ENCODE measurements at places on chromosomes 11 and 22.

- DNase-seq, result no peak
These were observed 666 bp downstream of the SLC25A18 start for GRCh38 chr22:17563936-17564391.

- no peak for DNase-seq
These were observed 89.0 kb downstream of the RRAS2 start for GRCh38 chr11:14269692-14270573.

DNA sequence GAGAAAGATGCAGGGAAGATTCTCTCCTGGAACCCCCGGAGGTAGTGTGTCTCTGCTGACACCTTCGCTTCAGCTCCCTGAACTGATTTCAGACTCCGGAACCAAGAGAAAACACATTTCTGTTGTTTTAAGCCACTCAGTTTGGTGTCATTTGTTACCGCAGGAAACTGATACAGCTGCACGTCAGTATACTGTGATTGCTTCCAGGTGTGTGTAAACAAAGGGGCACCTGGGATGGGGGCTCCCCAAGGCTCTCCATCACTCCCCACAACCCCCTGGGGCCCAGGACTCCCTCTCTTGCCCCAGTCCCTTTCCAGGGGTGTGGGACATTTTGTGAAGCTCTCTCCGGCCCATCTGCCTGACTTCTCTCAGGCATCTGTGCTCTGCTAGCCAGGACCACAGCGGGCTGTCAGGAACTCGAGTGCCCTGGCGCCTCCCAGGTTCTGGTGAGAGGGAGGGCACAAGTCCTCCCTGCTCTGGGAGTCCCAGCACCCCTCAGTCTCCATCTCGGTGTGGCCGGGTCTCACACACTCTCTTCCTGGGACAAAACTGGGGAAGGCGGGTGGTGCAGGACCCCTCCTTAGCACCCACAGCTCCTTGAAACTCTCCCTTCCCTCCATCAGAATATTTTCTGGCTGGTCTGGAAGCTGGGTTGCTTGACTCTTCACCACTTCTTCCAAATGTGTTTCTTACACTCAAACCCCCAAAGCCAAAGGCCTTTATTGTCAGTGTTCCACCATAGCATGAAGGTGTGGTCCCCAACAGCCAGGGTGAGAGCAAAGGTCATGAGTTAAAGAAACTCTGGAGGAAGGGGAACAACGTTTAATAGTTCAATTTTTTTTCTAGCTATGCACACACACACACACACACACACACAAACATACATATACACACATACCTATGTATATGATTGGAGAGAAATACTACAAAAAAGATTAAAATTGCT, 35.0 kb upstream of the TSKU start:
- DNase-seq, result no peak

DNA sequence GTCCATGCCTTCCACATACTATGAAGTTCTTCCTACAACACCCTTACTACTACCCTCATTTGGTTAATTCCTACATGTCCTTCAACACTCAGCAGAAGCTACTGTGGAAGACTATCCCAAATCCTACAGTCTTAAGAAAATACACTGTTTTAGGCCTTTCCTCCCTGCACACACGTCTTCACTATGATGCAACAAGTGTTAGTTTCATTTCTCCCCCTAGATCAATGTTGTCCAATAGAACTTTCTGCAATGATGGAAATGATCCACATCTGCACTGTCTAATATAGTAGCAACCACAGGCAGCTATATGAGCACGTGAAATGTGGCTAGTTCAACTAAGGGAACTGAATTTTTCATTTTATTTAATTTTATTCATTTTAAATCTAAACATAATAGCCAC, 46.7 kb upstream of the CCDC34 start:
- no peak for DNase-seq

GRCh38 chr11:114087025-114087424, 27.5 kb downstream of the ZBTB16 start:
- DNase-seq, result no peak

DNA sequence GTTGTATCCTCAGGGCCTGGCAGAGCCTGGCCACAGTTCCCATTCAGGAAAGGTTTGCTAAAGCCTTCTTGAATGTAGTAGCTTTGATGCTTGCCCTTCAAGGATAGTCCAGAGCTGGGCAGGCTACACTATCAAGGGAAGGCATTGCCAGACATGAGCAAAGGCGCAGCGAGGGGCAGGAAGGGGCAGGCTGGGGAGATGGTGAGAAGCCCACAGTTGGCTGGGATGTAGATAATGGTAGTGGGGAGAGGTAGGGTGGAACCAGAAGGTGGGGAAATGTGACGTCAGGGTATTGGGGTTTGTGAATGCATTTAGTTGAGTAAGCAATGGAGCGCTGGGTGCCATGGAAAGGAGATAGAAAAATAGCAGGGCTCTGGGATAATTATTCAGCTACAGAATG, 28.6 kb downstream of the LRRC32 start:
- DNase-seq, result no peak

- DNase-seq, result no peak
These were observed 159.1 kb downstream of the WNT11 start for GRCh38 chr11:76047231-76047630.

- DNase-seq, result no peak
These were observed 2.9 kb downstream of the SUSD2 start for GRCh38 chr22:24184057-24184798.

GRCh38 chr11:43489869-43490465, 131.2 kb downstream of the TTC17 start:
- no peak for DNase-seq

DNA sequence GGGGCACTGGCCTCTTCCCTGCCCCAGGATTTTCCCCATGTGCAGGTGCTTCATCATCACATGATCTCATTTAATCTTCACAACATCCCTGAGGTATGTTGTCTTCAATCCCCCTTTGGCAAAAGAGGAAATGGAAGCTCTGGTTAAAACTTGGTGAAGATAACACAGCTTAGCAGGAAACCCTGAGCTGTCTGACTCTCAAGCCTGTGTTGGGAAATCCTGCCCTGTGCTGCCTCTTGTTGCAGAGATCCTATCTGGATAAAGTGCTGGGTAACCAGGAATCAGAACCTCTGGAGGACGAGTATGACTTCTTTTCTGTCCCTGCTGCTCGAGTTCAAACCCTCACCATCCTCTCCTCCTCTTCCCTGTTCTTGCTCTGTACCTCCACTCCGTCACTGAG, 13.1 kb upstream of the E2F8 start:
- no peak for DNase-seq

- DNase-seq, result no peak
These were observed 44.7 kb upstream of the SEPTIN5 start for GRCh38 chr22:19669570-19669969.

DNA sequence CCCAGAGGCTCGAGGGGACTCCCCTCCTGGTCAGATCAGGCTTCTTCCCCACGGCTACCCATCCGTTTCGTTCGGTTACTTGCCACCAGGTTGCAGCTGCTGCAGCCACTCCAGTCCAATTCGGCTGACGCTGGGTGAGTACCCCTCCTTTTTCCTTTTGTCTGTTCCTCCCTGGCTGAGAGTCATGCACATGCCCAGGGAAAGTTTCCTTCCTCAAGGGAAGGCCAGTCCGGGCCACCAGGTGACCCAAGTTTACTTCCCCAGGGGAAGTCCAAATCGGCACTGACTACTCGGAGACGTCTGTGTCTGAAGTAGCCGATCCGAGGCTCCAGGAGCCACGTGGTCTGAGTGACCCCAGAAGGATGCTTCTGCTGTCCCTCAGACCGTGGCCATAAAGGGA, 13.2 kb upstream of the OR56A3 start:
- no peak for DNase-seq

DNA sequence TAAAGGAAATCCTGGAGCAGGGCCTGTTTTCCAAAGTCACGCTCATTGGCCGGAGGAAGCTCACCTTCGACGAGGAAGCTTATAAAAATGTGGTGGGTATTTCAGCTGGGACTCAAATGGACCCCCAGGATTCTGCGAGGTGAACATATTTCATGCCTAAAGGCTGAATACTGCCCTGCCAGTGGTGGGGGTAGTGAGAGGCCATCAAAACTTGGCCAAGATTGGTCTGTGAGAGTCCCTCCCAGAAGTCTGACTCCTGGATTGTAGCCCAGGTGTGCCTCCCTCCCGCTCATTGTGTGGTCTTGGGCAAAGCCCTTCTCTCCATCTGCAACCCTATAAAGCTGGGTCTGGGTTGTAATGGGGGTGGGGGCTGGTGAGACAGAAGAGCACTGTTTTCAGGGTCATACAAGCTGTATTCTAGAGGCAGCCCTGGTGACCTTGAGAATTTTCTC, 853 bp downstream of the HTATIP2 start:
- DNase-seq, result no peak

- no peak for DNase-seq
These were observed 263.1 kb downstream of the TMEM135 start for GRCh38 chr11:87300640-87301380.

- no peak for DNase-seq
These were observed 213.2 kb downstream of the TTC28 start for GRCh38 chr22:28466399-28466798.

GRCh38 chr11:112280268-112281126, 19.8 kb upstream of the PLET1 start:
- peak; percentile 72 for DNase-seq

- DNase-seq, result no peak
These were observed 9.7 kb downstream of the GRIA4 start for GRCh38 chr11:105619556-105619955.

GRCh38 chr11:67006029-67006884, 16.7 kb upstream of the SYT12 start:
- no peak for DNase-seq

DNA sequence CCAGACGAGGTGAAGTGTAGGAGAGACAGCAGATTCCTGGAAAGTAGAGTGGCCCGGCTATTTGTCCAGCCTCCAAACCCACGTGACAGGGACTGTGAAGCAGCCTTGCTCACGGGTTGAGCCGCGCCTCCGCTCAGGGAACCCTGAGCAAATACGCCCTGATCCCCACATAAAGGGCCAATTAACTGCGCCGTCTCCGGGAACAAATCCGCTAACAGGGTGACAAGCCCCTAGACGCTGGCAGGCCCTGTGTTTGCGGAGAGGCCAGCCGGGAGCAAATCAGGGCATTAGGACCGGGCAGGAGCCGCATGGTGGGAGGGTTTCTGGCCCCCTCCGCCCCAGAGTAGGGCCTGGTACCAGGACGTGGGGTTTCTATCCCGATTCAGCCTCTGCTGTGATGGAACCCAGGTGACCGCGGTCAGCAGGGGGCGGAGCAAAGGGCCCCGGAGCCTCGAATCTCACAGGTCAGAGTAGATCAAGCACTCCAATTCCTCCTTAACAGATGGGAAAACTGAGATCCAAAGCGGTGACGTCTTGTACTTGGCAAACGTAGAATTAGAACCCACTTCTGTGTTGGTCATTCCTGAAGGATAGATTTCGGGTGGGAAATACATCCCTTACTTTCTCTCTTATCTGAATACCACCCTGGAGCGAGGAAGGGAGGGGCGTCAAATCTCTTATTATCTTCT, 2.0 kb upstream of the ROBO3 start:
- DNase-seq, result no peak

- no peak for DNase-seq
These were observed 191.4 kb downstream of the ARHGAP42 start for GRCh38 chr11:100878474-100878873.

- DNase-seq, result no peak
These were observed 12.7 kb downstream of the GTPBP1 start for GRCh38 chr22:38718414-38718813.

- DNase-seq, result peak; percentile 67
These were observed 73.8 kb downstream of the FAM76B start for GRCh38 chr11:95715777-95716241.

- no peak for DNase-seq
These were observed 101.2 kb downstream of the TRPC6 start for GRCh38 chr11:101482556-101483124.

DNA sequence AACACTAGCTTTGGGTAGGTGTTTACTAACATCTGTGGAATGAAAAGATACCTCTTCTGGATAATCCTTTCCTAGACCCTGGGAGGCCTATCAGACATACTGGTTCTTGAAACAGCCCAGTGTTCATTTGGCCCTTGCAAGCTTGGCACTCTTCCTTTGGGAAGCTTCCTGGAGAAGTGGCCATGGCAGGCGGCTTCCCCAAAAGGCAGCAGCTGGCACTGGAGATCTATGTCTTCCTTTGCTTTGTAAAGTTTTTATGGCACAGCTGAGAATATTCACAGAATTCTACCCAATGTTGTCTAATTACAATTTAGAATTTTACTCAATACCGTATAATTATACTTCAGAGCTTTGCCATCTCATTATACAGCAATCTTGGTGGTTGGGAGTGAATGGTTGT, 199.2 kb upstream of the C11orf87 start:
- no peak for DNase-seq

GRCh38 chr11:78801161-78801884, 226.7 kb upstream of the NARS2 start:
- peak; percentile 33 for DNase-seq

GRCh38 chr11:78219493-78220217, 30.9 kb downstream of the USP35 start:
- DNase-seq, result no peak

- DNase-seq, result no peak
These were observed 15.0 kb upstream of the OR51M1 start for GRCh38 chr11:5368502-5369043.

DNA sequence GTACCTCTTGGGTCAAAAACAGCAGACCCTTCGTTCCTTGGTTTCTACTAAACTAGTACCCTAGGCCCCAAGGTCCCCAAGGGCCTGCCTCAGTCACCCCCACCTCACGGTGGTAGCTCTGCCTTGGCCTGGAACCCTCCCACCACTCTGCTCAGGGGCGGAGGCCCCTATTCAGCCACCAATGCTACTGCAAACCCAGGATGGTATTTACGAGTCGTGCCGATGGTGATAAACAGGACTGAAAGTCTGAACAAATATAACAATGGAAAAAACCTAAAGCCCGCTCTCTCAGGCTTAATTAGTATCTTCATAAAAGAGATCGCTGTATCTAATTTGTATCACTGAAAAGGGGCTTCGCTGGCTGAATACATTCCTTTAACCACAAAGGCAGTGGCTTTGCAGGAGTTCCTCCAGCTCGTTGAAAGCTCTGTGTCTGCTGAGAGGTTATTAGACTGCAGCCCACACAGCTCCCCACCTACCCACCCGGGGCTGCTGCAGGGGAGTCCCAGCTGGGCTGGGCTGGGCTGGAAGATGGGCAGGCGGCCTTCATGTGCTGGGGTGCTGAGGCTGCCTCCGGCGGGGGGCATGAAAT, 15.2 kb downstream of the SHISAL1 start:
- DNase-seq, result no peak

DNA sequence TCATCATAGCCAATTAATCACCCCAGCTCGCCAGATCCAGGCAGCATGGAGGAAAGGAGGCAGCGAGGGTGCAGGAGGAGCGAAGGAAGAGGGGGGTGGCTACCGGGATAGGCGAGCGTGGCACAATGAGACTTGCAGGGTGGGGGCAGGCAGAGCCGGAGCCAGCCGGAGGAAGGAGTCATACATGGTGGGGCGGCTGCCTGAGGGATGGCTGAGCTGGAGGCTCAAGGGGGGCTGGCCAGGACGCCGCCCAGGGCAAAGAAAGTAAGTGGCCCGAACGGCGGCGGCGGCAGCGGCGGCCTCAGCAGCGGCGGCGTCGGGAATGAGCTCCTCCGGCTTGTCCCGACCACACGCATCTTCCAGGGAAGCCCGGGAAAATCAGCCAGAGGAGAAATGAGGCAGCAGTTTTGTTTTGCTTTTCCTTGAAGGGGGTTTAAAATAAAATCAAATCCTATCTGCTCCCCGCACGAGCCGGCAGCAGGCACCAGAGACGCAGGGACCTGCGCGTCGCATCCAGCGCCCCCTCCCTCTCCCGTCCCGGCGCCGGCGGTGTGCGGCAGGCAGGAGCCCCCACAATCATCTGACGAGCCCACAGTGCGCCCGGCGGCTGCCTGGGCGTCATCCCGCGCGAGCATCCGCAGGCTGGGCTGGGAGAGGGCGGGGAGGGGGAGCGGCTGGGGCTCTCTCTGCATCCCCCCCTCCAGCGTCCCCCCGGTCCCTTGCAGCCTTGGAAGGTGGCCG, 263.6 kb downstream of the CTTN start:
- no peak for DNase-seq

GRCh38 chr11:1488575-1489180, 2.1 kb upstream of the MOB2 start:
- no peak for DNase-seq

All from CD4-positive, alpha-beta T cell treated with Interferon gamma for 1 hour (primary cell).